GM12891 (cell line): ENCODE measurements at places on chromosomes 1 and 21.

DNA sequence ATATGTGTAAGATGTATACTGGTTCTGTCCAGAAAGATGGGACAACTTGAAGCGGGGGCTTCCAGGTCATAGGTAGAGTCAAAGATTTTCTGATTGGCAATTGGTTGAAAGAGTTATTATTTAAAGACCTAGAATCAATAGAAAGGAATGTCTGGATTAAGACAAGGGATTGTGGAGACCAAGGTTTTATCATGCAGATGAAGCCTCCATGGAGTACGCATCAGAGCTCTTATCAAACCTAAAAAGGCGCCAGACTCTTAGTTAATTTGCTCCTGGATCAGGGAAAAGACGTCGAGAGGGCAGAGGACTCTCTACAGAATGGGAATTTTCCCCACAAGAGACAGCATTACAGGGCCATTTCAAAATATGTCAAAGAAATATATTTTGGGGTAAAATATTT, 23.7 kb upstream of the ETV3 start:
- DNase-seq = no peak

- DNase-seq = no peak
These were observed 441.2 kb upstream of the ESRRG start for GRCh38 chr1:217164403-217164802.

GRCh38 chr1:205260948-205261732, 33.4 kb downstream of the TMCC2 start:
- no peak for DNase-seq

GRCh38 chr1:41739061-41739955, 179.4 kb downstream of the HIVEP3 start:
- peak; percentile 54 for DNase-seq

DNA sequence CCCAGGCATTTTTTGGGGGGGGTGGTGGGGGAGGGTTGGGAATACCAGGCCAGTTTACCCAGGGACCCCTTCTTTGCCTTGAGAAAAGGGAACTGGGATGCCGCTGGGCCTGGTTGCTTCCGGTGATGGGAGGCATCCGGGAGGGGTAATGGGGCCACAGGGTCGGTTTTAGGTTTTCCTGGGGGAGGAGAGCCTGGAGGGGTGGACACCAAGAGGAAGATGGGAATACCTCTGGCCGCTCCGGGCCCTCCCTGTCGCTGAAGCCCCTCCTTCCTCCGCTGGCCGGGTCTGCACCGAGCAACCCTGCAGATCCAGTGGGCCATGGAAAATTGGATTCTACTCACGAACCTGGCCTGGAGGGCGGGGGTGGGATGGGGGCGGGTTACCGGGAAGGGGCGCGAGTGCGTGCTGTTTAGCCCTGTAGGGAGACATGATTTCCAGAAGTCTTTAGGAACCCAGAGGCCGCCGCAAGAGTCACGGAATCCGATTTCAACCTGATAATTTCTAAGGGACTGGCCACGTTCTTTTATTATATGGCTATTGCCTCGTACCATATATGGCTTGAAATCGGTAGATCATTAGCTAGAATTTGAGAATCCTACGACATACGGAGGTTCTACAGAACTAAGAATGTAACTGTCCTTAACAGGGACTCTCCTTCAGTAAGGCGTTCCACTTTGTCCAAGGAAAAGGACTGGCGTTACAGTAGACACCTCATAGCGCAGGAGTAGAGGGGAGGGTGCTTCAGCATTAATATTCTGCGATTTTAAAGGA, 749 bp downstream of the AKIRIN1 start:
- no peak for DNase-seq

DNA sequence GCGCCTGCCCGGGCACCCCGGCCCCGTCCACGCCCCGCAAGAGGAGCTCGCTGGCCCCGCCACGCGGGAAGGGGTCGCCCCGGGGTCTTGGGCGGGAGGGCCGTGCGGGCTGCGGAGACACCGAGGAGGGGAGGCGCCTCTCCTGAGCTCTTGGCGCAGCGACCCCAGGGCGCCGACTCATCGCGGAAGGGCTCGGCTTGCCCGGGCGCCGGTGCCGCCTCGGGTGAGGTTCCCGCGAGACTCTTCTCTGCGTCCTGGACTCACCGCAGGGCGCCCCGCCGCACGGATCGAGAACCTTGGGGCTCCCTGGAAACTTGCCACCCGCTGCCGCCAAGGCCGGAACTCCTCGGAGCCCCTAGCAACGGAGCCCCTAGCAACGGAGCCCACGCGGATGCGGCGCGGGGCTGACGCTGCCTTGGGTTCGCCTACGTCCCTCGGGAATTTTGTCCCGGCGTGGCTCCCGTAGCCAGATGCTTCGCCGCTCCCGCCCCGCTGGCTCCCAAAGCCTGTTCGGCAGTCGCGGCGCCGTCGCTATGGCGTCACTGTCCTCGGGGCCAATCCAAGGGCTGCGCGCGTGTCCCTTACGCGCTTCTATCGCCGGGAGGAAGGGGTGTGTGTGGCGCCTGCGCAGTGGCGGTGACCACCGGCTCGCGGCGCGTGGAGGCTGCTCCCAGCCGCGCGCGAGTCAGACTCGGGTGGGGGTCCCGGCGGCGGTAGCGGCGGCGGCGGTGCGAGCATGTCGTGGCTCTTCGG, at the start of gene ATAD3A:
Gene ATAD3A (plus strand): TSS at position 630 of the 753 bp plus-strand sequence. CDS start 107 bp downstream, at position 737.
- peak; percentile 99 for DNase-seq

GRCh38 chr1:12359359-12360133, 129.7 kb downstream of the VPS13D start:
- DNase-seq = no peak

- no peak for DNase-seq
These were observed 197.4 kb downstream of the ADGRL2 start for GRCh38 chr1:81998165-81998564.

DNA sequence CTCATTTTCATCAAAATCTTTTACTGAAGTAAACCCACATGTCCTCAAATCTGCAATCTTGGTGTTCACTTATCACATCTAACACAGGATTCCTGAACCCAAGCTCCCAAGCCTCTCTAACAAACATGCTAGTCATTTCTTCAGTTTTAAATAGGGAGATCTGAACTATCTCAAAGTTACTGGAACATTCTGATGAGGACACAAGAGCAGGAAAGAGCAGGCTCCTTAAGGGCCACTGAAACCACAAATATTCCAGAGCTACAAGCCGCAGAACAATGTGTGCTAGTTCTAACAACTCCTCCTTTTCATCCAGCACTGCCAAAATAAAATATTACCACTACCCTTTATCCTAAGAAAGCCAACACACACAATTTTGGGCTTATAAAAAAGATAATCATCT, 38.9 kb downstream of the WARS2 start:
- DNase-seq = no peak

GRCh38 chr1:48726139-48726538, 50.6 kb downstream of the BEND5 start:
- DNase-seq = no peak

- DNase-seq = no peak
These were observed 11.1 kb downstream of the PTP4A2 start for GRCh38 chr1:31926853-31927660.

DNA sequence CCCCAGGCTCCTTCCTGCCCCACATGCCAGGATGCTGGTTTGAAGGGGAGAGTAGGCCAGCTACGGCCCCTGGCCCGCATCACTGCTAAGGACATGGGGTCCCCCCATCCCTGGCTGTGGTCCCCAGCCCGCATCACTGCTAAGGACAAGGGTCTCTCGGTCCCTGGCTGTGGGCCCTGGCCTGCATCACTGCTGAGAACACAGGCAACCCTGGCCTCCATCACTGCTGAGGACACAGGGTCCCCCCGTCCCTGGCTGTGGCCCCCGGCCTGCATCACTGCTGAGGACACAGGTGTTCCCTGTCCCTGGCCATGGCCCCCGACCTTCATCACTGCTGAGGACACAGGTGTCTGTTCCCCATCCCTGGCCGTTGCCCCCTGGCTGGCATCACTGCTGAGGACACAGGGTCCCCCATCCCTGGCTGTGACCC, 448 bp upstream of the OBSCN start:
- DNase-seq = no peak

DNA sequence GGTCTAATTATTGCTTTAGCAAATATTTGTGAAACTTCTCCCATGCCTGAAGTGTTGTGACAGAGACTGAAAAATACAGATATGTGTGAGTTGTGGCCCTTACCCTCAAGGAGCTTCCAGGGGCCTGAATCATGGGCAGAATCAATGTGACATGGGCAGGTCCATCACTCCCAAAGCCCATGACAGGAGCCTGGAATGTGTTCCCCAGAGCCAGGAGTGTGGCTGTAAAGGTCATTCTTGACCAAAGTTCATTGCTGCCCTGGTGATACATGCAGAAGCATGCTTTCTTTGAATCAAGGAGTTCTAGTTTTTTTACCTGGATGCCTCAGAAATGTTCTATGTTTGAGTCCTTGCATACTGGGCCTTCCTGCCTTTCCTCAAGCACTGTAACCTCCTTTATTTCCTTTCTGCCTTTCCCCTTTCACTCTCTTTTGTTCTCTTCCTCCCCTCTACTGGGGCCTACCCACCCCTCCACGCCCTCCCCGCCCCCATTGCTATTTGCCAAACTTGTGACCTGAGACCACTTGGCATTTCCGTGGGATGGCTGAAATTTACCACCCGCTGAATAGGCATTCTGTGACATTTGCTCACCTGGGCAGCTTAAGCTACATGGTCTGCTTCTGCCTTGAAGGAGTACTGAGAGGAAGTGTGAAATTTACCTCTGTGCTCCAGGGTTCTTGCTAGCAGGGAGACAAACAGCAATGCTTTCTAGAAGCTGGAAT, 19.7 kb downstream of the PBX1 start:
- DNase-seq = no peak

GRCh38 chr1:19811206-19811851, 3.8 kb downstream of the RNF186 start:
- peak; percentile 59 for DNase-seq

DNA sequence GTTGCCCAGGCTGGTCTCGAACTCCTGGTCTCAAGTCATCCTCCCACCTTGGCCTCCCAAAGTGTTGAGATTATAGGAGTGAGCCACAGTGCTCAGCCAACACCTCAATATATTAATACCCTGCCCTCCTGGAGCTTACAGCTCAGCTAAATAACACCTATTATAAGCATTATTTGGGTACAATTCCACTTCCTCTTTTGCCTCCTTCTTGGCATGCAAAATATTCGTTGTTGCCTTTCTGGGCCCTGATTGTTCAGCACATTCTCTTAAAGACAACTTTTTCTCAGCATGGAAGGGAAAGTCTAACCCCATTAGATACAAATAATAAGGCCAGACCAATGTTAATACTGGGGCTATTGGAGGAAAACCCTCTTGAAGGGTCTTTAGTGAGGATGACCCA, 2.8 kb downstream of the PAQR7 start:
- DNase-seq = no peak

- DNase-seq = no peak
These were observed 4.2 kb downstream of the RERE start for GRCh38 chr1:8813016-8813763.

GRCh38 chr1:99645203-99645602, 710 bp upstream of the PALMD start:
- DNase-seq = no peak

DNA sequence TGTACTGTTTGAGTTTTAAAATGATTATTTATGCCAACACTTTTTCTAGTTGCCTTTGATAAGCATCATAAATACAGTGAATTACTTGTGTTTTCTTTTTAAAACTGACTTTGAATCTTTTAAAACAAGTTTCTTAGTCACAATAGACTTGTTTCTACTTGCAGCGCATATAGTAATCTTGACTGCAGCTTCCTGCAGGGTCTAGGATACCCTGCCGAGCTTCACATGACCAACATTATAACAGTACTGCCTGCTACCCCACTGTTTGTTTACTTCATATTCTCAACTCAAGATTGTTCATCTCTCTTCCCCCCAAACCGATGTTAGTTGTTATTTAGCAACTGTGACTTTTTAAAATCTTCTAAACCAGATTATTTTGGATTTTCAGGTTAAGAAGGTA, 751.3 kb upstream of the NEGR1 start:
- DNase-seq = no peak
